ENCODE measurements at places on chromosomes 4 and X.

- DNase-seq: no peak
Measured at GRCh38 chrX:134658002-134658759, at the start of gene PLAC1. Gene PLAC1 (minus strand): TSS chrX:134658471. CDS start chrX:134566682, 91,789 bp downstream.

DNA sequence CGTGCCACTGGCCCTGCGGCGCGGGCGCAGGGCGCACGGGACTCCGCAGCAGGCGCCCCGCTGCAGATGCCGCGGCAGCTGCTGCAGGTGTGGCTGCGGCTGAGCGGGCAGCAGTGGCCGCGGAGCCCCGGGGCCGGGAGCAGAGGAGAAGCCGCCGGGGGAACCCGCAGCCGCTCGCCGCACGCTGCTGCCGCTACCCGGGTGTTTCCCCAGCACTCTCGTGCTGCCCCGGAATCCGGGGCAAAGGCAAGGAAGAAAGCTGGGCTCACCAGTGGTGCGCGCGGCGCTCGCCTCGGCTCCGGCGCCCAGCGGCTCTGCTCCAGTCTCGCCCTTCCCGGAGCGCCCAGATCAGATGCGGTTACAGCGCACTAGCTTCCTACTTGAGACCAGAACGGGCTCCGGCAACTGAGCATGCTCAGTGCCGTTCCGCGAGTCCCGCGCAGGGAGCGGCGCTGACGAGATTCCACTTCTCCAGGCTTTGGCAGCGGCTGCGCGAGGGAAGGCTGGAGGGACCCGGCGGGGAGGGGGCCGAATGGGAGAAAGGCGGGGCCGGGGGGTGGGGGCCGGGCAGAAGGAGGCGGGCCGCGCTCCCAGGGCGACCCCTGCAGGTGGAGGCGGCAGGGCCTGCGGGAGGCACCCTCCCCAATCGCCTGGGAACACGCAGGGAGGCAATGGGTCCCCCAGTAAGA, at the start of gene APBB2:
APBB2 (minus strand) TSS at position 407 of the 689 bp plus-strand sequence. CDS start 181,288 bp downstream, outside the sequence.
- DNase-seq: peak; percentile 44

DNA sequence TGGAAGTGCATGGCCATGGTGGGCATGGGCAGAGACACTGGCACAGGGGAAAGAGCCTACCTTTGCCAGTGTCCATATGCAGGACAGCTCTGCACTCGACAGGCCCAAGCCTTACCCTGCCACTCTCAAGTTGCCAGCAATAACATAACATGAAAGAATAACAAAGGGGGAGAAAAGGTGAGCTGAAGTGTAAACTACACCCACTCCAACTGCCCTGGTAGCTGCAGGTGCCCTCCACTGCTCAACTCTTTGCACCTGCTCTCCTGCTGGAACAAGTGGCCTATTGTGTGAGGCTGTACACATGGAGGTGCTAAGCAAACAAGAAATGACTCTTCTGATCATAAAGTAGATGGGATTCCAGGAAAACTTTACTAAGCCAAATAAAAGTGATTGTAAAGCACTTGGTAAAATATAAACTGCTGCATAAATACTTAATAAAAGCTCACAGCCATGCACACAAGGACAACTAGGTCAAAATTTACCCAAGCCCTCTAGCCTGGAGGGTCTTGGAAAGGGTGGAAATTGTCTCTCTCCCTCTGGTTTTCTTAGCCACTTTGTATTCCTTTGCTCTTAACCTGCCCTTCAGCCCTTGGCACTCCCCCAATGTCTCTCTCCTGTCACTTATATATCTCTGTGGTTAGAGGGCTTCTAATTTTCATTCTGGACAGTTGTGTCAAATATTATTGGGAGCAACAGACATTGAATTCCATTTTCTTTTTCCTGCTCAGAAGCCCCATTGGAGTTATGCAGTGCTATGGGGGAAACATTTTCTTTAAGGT, 261.2 kb upstream of the GPC4 start:
- DNase-seq: no peak

- DNase-seq: no peak
Measured at GRCh38 chr4:176358083-176358469, 38.3 kb downstream of the SPCS3 start.

DNA sequence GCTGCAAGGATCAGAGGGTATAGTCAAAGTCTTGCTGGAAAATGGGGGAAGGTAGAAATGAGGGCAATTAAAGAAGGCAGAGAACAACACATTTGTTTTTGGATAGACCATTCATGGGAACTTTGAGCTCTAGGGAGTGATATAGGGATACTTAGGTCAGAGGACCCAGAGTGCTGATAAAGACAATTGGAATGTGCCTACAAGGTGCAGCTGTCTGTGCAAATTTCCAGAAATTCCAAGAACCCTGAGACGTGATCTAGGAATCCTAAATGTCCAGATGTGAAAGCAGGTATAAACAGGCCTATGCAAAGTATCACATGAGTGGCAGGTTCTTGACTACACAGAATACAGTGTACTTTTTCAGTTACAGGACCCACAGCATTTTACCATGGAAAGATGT, 24.2 kb downstream of the FNIP2 start:
- no peak for DNase-seq

- no peak for DNase-seq
Measured at GRCh38 chr4:65007841-65008439, 598.7 kb upstream of the TECRL start.

DNA sequence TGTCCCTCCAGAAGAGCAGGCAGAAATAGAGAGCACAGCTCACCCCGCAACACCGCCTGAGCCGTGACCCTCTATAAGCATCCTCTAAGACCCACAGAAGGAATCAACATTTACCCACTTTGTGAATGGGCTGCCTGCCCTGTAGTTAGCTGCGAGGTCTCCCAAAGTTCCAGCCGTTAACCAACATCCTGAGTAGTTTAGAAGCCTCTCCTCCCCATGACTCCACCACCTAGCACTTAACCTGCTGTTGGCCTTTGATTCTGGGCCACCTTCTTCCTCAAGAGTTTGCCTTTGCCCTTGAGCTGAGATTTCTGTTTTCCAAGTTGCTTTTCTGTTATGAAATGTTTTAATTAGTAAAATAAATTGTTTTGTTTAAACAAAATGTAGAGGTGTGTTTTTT, 75.8 kb downstream of the NUDT10 start:
- DNase-seq: no peak

GRCh38 chr4:122524176-122524575, 67.7 kb upstream of the IL2 start:
- DNase-seq: no peak

DNA sequence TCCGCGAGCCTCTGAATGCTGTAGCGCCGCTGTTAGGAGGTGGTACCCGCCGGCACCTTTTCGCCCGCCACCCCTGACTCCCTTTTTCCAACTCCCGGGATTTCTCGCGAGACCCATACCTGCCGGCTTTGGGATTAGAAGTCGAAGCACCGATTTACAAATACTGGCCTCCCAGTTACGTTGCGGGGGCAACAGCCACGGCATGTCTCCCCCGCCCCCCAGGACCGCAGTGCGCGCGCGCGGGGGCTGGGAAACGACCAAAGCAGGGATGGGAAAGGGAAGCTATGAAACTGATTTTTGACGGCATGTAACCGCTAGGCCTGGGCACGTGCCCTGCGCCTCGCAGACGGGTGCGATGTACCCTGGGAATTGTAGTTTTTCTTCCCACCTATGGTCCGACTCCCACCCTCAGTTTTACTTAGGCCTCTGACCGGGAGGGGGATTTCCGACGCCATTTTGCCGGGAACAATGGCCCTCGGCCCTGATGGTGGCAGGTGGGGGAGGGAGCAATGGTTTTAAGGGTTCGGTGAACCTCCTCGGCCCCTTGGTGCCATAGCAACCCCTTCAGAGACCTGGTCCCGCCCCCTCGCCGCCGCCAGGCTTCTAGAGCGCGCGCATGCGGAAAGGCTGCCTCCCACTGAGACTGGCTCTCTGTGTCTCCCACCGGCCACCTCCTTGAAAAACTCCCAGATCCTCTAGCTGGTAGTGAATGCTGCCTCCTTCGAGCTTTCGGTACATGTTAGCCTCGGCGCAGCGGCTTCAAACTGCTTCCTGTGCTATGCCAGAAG, 772 bp upstream of the WNK3 start:
- peak; percentile 31 for DNase-seq

DNA sequence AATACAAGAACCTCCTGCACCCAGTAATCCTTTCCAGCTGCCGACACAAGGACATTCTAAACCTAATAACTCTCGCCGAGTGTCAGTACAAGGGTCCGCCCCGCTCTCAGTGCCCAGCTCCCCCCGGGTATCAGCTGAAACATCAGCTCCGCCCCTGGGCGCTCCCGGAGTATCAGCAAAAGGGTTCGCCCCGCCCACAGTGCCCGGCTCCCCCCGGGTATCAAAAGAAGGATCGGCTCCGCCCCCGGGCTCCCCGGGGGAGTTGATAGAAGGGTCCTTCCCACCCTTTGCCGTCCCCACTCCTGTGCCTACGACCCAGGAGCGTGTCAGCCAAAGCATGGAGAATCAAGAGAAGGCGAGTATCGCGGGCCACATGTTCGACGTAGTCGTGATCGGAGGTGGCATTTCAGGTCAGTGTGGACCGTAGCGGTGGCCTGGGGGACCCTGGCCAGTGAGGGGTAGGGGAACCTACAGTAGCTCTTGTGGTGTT, at the start of gene MAOA:
MAOA (plus strand) TSS at position 295 of the 490 bp plus-strand sequence; CDS start at position 338, 43 bp downstream.
- DNase-seq: peak; percentile 18

DNA sequence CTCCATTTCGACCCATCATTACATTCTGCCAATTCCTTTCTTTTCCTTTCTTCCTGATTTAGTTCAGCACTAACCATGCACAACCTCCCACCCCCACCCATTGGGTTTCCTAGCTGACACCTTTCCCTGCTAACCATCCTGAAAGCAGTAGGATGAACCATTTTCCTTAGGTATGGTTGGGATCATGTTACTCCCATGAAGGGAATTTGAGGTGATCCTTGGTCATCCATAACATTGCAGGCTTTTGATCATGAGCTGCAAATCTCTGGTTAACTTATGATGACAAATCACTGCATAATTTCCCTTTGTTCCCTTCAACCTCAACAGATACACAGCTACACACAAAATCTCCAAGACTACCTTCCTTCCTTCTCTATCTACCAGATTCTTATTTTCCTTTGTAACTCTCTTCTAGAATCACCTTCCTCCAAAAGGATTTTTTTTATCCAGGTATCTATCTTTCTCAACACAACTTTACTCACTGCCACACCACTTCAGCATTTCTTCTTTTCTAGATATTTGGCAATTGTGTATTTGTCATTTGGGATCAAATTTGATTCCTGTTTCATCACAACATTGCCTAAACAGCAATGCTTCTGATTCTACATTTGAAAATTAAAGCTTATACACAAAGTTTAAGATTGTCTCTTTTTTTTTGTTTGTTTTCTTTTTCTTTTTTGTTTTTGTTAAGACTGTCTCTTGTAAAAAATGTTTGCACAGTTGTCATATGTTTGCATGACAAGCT, 145.1 kb downstream of the RBM47 start:
- no peak for DNase-seq

GRCh38 chrX:71532078-71532752, 689 bp upstream of the OGT start:
- DNase-seq: peak; percentile 68

DNA sequence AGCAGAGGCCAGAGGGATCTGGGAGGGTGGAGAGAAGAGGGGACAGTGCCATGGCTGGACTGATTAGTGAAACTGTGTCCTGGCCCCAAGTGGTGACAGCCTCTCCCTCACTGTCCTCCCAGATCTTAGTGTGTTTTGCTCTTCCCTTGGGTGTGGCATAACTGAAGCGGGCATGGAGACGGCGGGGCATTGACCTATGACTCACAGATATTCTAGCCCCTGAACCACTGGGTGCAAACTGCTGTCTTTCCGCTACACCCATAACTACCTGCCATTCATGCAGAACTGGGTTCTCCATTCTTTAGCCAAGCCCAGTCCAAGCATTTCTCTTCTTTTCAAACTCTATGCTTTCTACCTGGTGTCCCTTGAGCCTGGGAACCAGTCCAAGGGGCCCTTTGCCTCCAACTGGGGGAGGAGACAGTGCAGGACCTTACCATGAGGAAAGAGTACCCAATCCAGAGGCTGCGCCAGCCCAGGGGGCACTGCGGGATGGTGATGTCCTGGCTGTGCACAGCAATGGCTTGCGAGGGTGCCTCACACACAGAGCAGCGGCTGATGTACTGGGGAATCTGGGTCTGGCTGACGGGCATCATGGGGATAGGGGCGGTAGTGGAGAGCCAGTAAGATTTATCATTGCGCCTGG, 67.6 kb downstream of the ATG4A start:
- DNase-seq: no peak

GRCh38 chr4:1907848-1908525, 36.8 kb downstream of the NSD2 start:
- DNase-seq: no peak

GRCh38 chrX:120372667-120373370, 10.9 kb downstream of the ATP1B4 start:
- DNase-seq: no peak

- DNase-seq: no peak
Measured at GRCh38 chr4:177450426-177451107, 8.3 kb upstream of the AGA start.

DNA sequence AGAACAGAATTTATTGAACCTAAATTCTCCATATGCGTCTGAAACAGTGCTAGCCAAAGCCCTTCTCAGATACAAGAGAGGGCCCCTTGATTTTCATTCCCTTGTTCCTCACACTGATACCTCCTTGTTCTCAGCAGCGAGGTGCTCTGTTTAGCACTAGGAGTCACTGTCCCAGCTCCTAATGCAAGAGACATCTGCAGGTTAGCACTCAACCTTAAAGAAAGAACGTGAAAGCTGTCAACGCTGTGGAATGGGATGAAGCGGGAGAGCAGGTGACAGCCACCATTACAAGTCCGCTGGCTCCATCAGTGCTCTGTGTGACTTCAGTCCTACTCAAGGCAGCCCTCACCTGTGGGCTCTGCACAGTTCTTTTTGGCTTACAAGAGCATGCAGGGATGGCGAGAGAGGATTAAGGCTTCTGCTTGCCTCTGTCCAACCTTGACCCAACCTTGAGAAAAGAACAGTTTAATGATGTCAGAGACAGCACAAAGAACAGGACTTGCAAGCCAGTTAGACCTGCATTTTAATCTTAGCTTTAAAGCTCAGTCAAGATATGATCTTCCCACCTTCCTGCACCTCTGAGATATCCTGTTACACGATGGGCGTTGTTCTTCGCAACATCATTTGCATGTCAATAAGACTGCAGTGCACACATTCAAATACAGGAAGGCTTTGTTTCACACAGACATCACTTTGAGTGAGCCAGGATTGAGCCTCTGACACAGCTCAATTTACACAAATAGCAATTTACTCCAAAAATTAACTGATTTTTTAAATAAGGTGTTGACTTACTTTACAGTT, 95.1 kb downstream of the ARSF start:
- DNase-seq: no peak

GRCh38 chrX:65671966-65672365, 4.5 kb downstream of the MSN start:
- no peak for DNase-seq

DNA sequence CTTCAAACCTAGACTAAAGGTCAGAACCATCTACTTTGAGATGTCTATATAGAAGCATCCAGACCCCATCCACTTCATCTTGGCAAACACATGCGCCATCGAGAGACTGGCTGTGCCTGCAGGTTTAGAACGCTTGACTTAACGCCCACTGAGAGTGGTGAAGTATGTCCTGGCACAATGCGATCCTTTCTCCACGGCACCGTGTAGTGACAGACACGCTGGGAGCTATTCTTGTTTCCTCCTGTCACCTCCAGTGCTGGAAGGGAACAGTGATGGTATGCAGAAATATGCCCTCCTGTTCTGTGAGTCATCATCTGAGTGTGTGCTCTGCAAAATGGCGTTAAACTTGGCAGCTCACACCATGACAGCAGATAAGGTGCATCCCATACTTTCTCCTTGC, 330.2 kb downstream of the NLGN4X start:
- DNase-seq: no peak
